ENCODE measurements at places on chromosomes 5 and 9.

DNA sequence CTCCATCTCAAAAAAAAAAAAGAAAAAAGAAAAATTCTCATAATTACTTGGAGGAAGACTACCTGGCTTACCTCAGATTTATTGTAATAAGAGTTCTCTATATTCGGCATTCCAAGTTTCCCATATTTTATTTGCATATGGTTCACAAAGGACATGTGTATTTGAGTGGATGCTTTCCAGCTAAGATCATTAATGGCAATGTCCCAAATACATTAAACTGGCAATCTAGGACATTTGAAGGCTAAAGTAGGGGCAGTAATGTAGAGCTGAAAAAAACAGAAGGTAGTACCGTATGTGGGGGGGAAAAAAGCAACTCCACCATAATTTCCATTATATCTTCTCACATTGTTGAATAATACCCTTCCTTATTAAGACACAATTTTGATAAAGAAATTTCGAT is 4.9 kb downstream of the TUT7 start:
- DNase-seq, result no peak

- DNase-seq, result peak; percentile 52
Measured at GRCh38 chr5:140351609-140352334, 5.4 kb upstream of the HBEGF start.

- DNase-seq, result no peak
Measured at GRCh38 chr5:107389775-107390148, 281.0 kb downstream of the EFNA5 start.

DNA sequence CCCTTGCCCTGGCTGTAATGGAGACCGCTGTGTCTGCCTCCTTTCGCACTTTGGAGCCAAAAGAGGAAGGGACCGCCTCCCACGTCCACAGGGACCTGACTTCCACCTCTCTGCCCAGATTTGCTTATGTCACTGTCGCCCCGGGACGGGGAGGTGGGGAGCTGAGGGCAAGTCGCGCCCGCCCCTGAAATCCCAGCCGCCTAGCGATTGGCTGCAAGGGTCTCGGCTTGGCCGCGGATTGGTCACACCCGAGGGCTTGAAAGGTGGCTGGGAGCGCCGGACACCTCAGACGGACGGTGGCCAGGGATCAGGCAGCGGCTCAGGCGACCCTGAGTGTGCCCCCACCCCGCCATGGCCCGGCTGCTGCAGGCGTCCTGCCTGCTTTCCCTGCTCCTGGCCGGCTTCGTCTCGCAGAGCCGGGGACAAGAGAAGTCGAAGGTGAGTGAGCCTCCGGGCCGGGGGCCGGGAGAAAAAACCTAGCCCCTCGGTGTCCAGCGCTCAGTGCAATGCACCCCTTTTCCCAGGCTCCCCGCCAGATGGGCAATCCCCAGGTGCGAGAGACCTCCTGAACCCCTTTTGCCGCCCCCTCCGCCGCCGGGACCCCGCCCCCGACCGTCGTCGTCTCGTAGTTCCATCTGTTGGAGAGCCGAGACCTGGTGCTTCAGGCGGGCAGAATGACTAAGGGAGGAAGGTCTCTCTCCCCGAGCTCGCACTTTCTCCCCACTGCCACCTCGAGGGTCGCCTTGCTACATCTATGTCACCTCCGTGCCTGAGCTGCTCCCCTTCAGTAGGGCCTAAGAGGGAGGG is at the start of gene GPX3:
Gene GPX3 (plus strand): TSS at position 288 of the 807 bp plus-strand sequence. CDS start 64 bp downstream, at position 352.
- no peak for DNase-seq

GRCh38 chr9:130117816-130118632 is 54.2 kb upstream of the NCS1 start:
- DNase-seq, result no peak

- no peak for DNase-seq
Measured at GRCh38 chr9:134809292-134809691, 71.3 kb upstream of the FCN2 start.

GRCh38 chr9:1909322-1909721 is 105.8 kb upstream of the SMARCA2 start:
- DNase-seq, result no peak

DNA sequence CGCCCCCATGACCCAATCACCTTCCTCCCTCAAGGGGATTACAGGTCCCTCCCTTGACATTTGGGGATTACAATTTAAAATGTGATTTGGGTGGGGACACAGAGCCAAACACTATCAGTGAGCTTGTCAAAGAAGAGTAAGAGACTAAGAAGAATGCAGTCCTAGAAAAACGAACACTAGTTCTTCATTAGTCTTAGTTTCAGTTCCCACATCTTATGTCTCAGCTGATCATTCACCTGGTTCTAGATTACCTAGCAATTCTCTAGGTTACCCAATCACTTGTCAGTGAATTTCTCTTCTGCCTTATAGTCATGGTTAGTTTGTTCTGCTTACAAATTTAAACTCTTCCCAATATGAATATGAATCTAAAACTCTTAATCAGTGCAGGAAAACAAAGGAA is 251.5 kb downstream of the COX7C start:
- DNase-seq, result no peak

GRCh38 chr5:13354611-13355010 is 589.9 kb downstream of the DNAH5 start:
- no peak for DNase-seq

GRCh38 chr9:135329571-135330306 is 149.8 kb upstream of the PPP1R26 start:
- no peak for DNase-seq

- DNase-seq, result no peak
Measured at GRCh38 chr5:175687231-175687701, 29.4 kb downstream of the HRH2 start.

DNA sequence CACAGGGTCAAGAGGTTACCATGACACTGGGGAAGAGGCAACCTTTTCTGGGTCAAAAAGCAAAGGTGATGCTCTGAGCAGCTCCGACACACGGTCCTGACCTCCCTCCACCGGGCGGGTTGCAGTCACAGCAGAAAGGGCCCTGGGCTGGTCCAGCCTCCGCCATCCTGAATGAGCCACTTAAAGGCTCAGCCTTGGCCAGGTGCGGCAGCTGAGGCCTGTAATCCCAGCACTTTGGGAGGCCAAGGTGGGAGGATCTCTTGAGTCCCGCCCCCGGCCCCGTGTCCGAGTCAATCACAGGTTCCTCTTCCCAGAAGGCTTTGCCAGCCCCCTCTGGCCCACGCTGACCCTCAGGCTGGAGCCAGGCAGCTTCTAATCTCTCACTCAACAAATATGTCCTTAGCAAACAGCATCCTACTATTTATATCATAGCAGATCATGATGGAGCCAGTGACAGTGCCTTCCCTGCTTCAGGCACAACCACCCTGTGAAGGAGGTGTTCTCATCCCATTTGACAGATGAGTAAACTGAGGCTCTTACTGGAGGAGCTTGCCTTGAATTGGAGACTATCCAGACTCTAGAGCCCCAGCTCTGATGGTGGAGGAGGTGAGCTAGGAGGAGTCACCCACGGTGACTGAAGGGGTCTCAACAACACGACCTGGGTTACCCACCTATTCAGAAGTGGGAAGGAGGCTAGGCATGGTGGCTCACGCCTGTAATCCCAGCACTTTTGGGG is 79.1 kb downstream of the LRSAM1 start:
- no peak for DNase-seq

GRCh38 chr5:1412163-1412562 is 33.1 kb downstream of the SLC6A3 start:
- DNase-seq, result no peak

GRCh38 chr5:83101514-83101913 is 24.2 kb downstream of the XRCC4 start:
- no peak for DNase-seq

DNA sequence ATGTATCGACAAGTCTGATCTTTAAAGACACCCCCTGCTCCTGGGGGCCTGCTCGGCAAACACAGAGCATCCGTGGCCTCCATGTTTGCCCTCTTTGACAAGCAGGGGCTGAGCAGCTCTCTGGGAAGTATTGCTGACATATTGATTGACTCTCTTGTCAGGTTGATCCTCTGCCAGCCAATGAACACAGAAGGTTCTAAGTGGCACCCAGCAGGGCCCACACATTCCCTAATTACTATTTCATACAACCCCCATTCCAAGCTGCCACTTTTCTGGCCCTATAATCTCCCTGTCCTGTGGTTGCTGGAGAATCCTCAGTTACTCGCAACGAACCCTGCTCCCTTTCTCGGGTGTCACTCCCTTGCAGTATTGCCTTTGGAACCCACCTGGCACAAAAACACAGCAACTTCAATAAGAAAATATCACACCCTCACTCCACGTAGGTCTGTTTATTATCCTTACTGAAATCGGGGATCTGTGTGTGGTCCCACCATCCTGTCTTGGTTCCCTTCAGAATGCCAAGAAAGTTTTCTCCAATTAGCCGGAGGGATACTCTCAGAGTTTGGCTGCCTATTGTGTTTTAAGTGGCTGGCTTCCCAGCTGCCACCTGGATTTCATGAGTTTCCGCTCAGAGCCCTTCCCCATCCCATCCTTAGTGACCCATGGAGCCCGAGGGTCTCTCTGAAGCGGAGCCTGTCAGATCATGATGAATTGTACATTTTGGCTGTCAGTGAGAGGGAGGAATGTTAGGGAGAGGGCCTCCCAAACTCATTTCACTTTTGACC is 249.0 kb upstream of the WWC1 start:
- DNase-seq, result no peak

- DNase-seq, result no peak
Measured at GRCh38 chr9:113219186-113219936, 1.7 kb downstream of the FKBP15 start.

GRCh38 chr5:37248421-37248969 is 681 bp downstream of the CPLANE1 start:
- no peak for DNase-seq

GRCh38 chr5:135491552-135492318 is 39.6 kb upstream of the TIFAB start:
- DNase-seq, result no peak

DNA sequence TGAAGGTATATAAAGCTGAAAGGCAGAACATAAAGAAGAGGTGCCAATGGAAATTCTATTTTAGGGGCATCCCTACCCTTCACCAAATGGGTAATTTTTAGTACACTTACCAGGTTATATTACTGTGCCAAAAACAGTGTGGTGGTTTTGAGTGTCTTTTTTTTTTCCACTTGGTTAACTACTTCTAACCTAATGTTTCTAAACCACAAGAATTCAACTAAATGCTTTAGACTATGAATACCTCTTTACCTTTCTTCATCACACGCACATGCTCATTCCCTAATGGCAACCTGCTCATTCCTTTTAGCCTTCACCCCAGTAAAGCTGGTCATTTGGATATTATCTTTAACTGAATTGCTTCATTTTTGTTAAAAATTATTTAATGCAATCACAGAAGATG is 215.6 kb downstream of the PIK3R1 start:
- DNase-seq, result no peak

- no peak for DNase-seq
Measured at GRCh38 chr5:44387406-44387805, 1.8 kb downstream of the FGF10 start.

DNA sequence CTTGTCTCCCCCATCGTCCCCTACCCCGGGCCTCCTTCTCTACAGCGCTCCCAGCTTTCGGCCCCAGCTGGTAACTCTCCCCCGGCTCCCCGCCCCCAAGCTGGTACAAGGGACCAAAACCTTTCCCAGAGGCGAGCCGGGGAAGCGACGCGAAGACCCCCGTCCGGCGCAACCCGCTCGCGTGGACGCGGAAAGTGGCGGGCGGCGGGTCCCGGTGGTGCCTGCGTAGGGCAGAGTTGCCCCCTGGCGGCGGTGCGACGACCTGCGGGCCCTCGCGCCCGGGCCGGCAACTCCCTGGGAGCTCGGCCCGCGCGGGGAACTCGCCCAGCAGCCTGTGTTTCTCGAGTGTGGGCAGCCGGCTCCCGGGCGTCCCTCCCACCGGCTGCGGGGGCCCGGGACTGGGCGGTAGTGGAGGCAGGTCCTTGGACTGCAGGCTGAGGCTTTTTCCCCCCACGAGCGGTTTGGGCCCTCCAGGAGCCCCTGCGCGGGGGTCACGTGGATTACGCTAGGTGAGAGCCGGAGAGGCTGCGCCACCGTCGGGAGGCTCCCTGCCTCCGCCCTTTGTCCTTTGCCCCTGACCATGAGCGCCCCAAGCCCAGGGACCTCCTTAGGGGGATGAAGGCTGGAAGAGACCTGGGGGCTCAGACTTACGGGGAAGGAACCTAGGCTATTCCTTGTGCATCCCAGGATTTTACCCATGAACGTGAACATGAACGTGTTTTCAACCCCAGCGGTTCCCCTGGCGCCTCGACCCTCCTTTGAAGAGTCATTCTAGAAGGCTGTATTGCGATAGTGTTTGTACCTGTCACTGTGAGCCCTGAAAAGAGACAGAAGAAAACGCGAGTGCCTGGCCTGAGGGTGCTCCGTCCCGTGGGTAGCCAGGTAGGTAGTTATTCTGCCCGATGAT is 2.9 kb upstream of the FOXD1 start:
- peak; percentile 47 for DNase-seq

- DNase-seq, result no peak
Measured at GRCh38 chr5:123936548-123936947, 424.6 kb downstream of the CSNK1G3 start.

- no peak for DNase-seq
Measured at GRCh38 chr9:108837530-108837929, 18.3 kb downstream of the ACTL7B start.

DNA sequence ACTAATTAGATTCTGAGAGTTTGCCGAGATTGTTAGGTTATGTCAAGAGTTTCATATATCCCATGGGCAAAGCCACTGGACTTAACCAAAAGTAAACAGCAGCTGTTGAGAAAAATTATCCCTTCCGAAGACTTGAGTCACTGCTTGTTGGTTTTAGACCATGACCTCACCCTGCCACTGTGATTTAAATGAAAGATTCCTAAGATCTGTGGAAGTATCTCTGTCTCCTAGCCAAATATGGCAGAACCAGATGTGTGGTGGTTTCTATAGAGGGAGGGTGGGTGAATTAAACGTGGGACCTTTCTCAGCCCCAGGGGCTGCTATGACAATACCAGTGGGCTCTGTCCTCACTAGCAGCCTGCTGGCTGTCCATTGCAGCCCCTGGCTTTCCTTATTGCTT is 19.3 kb downstream of the DMRT3 start:
- DNase-seq, result no peak

GRCh38 chr5:97764700-97765099 is 581.7 kb upstream of the RIOK2 start:
- no peak for DNase-seq

DNA sequence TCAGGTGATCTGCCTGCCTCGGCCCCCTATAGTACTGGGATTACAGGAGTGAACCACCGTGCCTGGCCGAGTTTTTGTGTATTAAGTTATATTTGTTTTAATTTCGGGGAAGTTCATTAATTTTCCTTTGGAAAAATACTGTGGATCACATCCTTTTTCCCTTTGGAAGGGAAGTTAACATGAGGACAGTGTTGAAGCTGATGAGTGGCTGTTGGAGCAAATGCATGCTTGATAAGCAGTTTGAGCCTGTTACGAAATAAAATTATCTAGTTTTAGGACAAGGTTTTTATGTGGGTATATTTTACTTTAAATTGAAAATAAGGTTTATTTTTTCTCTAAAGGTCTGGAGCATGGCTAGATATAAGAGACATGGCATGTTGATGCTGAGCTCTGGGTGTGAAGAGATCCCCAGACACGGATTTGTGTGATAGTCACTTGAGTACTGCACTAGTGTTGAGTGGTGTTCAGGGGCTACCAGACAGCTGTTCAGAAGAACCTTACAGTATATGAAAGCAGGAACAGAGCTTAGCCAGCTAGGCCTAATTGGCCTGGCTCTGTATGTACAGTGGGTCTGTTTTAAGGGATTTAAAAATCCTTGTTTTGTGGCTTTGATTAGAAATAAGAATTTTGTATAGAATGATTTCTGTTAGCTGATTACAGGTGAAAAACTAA is 17.4 kb downstream of the LMNB1 start:
- no peak for DNase-seq
